ENCODE measurements at places on chromosomes 3 and 15. TPM values are rescaled to one million over a fixed set of nuclear protein-coding genes. Genes with fewer than 3 reads are reported as not detected.

DNA sequence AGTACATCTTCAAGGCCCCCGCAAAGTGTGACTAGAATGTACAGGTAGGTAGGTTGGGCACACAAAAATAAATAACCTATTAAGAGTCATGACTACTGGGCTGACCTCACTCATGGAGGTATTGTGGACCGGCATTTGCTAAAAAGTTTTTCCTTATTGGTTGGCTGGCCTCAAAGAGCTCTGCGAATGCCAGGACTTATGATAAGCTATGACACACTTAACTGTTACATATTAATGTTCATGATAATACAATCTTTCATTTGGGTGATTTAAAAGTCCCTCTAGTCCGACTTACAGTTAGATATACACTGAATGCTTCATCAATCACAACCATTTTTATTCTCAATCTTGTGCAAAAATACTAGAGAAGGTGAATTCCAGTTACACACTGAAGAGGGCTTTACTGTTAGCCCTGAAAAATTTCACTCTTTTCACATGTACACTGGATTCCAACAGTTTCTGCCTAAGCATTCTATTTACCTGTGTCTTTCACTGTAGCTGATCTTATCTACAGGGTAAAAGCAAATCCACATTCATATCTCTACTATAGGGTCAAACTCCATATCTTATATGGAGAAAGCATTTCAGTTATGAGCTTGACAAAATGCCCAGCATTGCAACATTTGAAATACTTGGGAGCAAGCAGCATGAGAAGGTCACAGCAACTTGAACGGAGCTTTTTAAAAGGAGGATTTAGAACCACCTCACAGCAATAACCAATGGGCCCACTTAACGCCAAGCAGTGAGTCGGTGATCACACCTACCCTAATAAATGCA lies 329.1 kb downstream of the FOXP1 start:
- DNase-seq, result no peak

GRCh38 chr15:78438619-78439285 lies 736 bp downstream of the IREB2 start:
- no peak for DNase-seq

GRCh38 chr3:171110715-171111114 lies 84.2 kb upstream of the SLC2A2 start:
- DNase-seq, result no peak

- DNase-seq, result no peak
Observed at GRCh38 chr3:27963519-27963918, 241.4 kb upstream of the EOMES start.

DNA sequence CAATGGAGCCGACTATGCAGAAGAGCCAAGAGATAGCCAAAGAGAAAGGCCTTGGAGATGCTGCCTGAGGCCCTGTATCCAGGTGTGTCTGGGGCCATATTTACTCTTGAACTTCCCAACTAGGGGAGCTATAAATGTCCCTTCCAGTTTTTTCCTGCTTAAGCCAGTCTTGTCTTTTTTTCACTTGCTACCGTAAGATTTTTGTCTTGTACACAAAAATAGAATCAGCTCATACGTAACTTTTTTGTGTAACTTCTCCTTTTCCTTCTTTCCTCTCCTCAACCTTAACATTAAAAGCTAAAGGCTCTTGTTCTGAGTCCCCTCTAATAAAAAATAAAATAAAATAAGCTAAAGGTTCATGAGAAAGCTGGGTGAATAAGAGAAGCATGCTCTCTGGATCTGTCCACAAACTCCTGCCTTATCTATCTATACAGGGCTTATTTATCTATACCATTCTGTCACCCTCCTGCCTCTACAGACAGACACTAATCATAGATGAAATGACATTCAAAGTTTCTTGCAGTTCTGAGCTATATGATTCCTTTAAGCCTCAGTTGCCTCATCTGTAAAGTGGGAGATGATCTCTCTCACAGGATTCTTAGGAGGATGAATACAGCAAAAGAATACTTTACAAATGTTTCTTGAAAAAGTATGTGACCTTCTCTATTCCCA lies 4.6 kb downstream of the SUMF1 start:
- DNase-seq, result no peak

DNA sequence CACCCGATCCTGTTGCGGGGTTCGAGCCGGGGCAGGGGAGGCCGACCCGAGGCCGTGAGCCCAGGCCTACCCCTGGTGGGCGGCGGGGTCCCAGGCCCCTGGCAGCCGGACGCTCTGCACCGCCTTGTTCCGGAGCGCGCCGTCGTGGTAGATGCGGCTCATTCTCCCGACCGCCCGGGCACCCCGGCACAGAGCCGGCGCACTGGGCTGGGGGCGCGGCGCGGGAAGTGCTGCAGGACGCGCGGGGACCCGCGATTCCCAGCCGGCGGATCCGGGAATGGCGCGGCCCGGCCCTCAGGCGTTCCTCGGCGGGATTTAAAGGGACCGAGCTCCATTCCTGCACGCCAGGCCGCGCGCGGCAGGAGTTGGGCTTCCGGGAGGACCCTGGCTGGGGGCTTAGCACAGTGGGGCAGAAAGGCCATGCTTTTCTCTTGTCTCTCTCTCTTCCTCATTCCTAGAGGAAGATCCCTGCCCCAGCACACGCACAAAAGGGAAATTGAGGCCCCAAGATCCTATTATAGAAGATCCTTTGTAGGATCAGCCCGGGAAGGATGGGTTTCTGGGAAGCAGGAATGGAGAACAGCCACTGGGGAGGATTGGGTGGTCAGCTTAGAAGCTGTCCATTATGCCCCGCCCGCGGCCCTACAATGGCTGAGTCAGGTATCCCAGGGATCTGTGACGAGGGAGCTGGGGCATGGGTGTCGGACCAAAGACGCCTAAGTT lies at the start of gene ARPIN:
Gene ARPIN (minus strand): TSS at position 279 of the 723 bp plus-strand sequence. CDS start 117 bp downstream, at position 162.
- DNase-seq, result no peak

DNA sequence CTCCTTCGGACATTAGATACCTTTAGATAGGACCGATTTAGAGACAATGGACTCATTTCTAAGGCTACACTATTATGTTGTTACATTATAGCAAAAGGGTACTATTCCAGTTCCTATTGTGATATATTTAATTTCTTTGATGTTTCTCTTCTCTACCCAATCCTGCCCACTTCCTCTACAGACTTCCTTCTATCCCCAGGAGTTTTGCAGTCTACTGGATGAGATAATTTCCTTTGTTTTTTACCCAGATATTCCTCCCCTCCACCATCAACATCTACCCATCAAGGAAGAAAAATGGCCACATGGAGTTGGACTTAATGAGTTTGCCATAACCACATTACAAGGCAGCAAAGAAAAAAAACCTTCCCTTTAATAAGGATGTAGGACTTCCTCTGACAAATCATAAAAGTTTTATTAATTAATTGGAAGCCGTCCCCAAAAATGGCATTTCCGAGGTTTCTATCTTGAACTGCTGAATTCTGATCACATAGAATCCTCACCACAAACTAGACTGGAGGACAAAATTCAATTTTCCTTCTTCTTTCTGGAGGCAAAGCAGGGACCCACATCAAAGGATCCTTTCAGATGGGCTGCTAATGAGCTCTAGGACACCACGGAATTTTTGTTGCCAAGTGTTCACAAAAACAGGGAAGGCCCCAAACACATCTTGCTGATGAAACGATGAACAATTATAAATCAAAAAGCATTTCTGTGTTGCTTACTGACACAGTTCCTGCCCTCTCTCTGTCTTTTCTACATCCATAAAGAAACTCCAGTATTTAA lies 33.4 kb downstream of the FRMD4B start:
- no peak for DNase-seq

GRCh38 chr3:114627770-114628169 lies 333.9 kb downstream of the TIGIT start:
- DNase-seq, result no peak

DNA sequence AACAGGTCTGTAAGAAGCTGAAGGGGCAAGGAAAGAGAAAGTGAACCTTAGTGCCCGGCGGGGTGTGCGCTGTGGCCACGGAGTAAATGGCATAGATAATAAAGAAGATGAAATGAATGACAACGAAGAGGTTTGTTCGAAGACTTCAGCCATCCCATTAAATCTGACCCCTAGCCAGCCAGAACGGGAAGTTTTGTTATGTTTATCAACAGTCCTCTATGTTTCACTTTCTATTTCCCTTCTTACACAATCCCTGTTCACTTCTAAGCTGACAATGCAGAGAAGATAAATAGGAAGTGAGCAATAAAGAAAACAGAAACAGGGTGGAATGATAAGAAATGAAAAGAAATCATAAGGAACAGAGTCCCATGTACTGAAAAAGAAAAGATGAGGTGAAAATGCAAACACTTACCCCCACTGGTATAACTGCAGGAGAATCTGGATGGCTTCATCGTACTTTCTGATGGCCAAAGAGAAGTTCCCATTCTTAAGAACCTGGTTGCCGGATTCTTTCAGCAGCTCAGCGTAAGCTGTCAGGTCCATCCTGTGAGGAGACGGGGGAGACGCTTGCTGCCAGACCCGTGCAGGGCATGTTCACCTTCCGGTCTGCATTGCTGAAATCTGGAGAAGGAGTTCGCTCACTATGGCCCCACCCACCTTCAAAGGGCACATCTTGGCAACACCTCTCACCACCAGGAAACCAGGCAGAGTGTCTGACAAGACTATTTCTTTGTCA lies 36.8 kb downstream of the TRANK1 start:
- peak; percentile 86 for DNase-seq

- no peak for DNase-seq
Observed at GRCh38 chr15:36175186-36175740, 404.2 kb upstream of the CDIN1 start.

GRCh38 chr3:77541203-77541922 lies 501.5 kb downstream of the ROBO2 start:
- no peak for DNase-seq

- no peak for DNase-seq
Observed at GRCh38 chr3:133575086-133575485, 1.6 kb downstream of the CDV3 start.

GRCh38 chr3:157130467-157131251 lies 29.3 kb downstream of the CCNL1 start:
- DNase-seq, result no peak

DNA sequence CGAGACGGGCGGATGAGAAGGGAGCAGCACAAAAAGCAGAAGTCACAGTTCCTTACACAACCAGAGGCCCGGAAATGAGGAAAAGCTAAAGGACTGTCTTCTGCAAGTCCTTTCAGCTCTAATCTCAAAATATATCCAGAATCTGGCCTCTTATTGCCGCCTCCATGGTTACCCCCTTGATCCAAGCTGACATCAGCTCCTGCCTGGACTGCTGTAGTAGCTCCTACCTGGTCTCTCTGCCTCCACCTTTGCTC lies 324.0 kb upstream of the ROPN1 start:
- no peak for DNase-seq

ISL2 gene
- total RNA-seq, result not detected

RASA2 gene
- 7.1 TPM for total RNA-seq

ITIH3 gene
- total RNA-seq, result 0.78 TPM
